Cerebellar nuclear complex (tissue), 1 donor: ENCODE measurements at places on chromosomes 11 and 22.
A peak's percentile ranks its signal among the peaks of the same experiment; 100 is the strongest.

GRCh38 chr11:122031813-122032212, 84.2 kb downstream of the BLID start:
- no peak for DNase-seq

DNA sequence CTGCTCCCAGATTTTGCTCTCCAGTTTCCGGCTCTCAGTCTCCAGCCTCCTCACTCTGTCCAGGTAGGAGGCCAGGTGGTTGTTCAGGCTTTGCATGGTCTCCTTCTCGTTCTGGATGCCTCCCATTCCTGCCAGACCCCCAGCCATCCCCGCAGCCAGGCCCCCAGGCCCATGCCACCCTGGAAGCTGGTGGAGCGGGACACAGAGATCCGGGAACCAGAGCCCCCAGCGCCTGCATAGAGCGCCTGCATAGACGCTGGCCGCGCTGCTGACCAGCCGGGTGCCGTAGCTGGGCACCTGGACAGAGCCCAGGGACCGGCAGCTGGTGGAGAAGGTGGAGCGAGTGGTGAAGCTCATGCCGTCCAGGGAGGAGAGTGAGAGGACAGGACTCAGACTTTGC, 82.7 kb upstream of the LDLRAD3 start:
- no peak for DNase-seq

DNA sequence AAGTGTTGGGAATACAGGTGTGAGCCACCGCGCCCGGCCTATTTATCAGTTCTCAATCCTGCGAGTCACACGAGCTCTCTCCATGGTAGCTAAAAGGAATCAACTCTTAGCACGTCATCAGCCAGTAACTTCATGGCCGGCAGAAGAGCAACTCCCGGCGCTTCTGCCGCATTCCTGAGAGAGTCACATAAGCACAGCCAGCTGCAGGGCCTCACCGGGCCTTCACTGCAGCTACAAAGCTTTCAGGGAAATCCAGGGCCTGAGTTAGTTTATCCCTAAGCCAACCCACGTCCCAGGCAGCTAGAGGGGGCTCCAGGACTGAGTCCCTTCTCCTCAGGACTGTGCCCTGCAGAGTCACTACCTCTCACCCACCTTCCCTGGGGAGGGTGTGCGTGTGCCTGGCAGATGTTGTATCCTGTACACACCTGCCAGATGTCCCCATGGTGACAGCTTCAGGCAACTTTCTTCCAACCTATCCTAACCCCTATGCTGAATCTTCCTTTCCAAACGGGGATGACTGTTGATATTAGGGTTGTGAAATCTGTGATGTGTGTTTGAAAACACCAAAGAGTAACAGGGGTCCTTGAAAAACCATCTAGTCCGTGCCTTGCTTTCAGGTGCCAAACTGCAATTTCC, 45.9 kb upstream of the ARFGAP3 start:
- no peak for DNase-seq

GRCh38 chr11:48109046-48109666, 107.5 kb upstream of the OR4B1 start:
- DNase-seq, result no peak

DNA sequence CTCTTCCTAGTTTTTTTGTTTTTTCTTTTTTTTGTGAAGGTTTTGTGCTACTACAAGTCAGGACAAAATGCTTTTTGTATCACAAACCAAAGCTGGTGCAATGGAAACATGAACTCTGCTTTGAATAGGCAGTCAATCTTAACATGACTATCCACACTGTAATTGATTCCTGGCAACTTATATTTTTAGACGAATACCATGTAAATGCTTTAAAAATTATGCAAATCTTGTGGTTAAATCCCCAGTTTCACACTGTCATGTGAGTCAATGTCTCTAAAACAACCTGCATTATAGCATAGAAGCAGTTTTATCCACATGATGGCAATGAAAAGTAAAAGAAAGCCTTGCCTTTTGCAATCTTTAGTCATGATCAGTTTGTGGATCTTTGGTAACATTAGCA, 8.9 kb downstream of the TRPC6 start:
- no peak for DNase-seq

GRCh38 chr11:78647986-78648875, 73.6 kb upstream of the NARS2 start:
- DNase-seq, result no peak

- no peak for DNase-seq
Observed at GRCh38 chr11:117476531-117477142, 149.0 kb downstream of the CEP164 start.

- DNase-seq, result no peak
Observed at GRCh38 chr11:107282195-107282594, 175.4 kb downstream of the CWF19L2 start.

DNA sequence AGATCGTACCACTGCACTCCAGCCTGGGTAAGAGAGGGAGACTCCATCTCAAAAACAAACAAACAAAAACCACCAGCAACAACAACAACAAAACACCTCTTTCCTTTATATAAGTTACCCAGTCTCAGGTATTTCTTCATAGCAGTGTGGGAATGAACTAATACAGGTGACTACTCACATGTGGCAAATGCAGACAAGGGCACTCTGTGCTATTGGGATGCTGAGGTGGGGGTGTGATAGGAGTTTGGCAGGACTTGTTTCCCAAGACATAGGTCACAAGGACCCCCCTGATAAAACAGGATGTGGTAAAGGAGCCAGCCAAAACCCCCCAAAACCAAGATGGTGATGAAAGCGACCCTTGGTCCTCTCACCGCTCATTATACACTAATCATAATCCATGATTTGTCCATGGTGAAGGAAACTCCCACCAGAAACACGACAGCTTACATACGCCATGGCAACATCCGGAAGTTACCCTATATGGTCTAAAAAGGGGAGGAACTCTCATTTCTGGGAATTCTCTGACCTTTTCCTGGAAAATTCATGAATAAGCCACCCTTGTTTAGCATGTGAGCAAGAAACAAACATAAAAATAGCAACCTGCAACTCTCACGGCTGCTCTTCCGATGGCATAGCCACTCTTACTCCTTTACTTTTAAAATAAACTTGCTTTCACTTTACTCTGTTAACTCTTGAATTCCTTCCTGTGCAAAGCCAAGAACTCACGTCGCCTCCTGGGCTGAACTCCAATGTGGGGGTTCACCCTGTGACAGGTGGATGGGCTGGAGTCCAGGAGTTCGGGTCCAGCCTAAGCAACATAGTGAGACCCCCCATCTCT, 18.8 kb upstream of the INCENP start:
- DNase-seq, result no peak

DNA sequence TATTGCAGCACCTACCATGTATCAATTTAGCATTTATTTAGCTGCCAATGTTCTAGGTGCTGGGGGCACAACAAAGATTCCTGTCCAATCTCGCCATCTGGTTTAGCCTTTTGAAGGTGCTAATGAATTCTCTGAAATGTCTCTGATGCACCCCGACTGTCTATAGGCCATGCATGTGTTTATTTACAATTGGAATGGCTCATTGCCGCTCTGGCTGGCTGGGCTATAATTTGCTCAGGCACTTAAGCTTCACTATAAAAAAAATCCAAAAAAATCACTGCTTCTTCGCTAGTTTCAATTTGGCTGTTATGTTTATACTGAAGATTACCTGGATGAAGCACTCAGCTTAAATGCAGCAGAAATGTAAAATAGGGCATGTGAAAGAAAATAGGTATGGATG, 115.0 kb upstream of the PAX6 start:
- no peak for DNase-seq

- peak; percentile 53 for DNase-seq
Observed at GRCh38 chr11:45285930-45286632, at the start of gene SYT13. Gene SYT13, minus strand, starts transcription at chr11:45286341. Its CDS starts 134 bp downstream, at chr11:45286207.

DNA sequence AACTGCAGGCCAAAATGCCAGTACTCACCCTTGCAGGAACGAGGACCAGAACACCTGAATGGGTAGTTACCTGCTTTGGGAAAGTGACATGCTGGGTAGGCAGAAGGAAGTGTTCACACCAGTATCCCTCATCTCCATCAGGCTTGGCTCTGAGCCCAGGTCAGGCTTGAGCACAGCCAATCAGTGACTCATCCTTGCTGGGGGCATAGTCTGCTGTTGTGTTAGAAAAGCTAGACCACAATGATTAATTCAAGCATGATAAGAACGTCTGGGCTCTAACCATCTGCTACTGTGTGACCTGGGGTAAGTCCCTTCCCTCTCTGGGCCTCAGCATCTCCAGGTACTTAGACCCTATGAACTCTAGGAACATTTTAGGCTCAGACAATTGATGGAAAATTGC, 450.4 kb downstream of the MIAT start:
- DNase-seq, result no peak

DNA sequence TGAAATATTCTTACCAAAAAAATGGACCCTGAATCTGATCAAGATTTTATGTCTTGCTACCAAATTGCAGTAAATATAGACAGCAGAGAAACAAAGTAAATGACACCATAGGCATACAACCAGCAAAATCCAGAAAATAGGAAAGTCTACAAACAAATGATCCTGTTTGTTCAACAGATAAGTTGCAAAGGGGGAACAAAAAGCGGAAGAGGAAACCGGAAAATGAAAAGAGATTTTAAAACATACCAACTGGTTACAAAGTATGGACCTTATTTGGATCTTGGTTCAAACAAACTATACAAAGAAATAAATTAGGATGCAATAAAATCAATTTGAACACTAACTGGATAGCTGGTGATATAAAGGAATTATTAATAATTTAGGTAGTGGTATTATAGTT, 92.0 kb downstream of the TMPRSS5 start:
- DNase-seq, result no peak

DNA sequence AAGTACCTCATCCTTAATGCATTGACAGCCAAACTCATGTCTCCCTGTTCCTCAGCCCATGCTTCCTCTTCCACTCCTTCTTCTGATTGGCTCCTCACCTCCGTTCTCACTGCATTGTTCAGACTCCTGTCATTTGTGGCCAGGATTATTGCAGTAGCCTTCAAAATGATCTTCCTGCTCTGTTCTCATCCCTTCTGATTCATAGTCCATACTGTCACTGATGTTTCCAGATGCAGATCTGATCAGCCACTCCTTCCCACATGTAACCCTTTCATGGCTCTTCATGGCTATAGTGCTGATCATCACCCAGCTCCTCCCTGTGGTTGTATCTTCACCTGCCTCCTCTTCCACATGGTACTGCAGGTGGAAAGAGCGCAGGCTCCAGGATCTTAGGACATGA, 71.7 kb downstream of the DEPDC5 start:
- DNase-seq, result no peak

- no peak for DNase-seq
Observed at GRCh38 chr22:36196254-36197064, 5.2 kb downstream of the APOL4 start.

GRCh38 chr11:67996622-67997474, 7.0 kb downstream of the UNC93B1 start:
- DNase-seq, result no peak

- no peak for DNase-seq
Observed at GRCh38 chr11:44708009-44708408, 18.8 kb upstream of the TSPAN18 start.

DNA sequence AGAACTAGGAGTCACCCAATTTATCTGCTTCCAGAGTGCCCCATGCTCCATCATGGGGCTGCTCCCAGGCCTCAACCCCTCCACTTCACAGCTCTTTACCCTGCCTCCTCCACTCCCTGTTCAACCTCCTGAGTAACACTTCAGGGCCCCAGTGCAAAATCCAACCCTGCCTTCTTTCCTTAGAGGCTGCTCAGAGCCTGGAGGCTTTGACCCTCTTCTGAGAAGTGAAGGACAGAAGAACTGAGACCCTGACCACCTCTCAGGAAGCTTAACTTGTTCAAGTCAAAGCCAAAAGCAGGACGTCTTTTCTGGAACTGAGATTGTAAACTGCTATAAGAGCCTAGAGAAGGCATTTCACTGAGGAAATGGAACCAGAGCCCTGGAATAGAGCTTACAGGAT, 15.5 kb downstream of the EIF3F start:
- DNase-seq, result no peak

GRCh38 chr11:74678591-74679512, 52.4 kb downstream of the CHRDL2 start:
- DNase-seq, result no peak

GRCh38 chr22:42985531-42985905, 29.4 kb downstream of the PACSIN2 start:
- DNase-seq, result no peak

- DNase-seq, result no peak
Observed at GRCh38 chr22:41834005-41834944, 1.4 kb downstream of the SREBF2 start.
